B cell (primary cell): ENCODE measurements at places on chromosomes 13 and 19.

DNA sequence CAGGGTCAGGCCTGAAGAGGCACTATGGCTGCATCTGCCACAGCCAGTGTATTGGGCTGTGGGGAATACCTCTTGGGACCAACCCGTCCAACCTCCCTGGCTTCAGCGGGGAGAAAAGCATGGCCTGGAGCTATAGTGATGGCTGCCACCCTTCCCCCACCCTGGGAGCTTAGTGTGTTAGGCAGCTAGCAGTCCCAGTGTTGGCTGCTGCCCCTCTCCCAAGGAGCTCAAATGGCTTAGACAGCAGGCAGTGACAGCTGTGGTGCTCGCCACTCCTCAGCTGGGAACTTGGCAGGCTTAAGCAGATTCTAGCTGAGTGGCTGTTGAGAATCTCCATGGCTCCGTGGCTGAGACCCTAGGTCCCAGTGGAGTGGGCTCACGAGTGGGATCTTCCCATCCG, 19.7 kb downstream of the ACOD1 start:
- no peak for DNase-seq

- DNase-seq, result no peak
Measured at GRCh38 chr13:106357198-106357597, 178.3 kb downstream of the EFNB2 start.

DNA sequence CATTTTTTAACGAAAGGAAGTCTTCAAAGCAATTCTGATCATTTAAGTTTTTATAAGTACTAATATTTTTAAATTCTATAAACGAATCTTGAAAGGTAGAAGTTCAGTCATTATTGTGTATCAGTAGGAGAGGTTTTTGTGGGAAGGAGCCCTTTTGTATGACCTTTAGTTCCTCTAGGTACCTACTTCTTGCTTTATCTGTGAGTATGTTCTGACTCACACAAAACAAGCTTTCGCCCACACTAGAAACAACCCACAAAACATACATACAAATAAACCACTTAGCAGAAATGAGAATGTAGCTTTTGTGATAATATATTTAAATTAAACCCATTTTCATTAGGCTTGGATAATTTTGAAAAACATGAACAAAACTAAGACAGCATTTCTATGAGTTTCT, 27.8 kb downstream of the ERCC5 start:
- DNase-seq, result no peak

- peak; percentile 52 for DNase-seq
Measured at GRCh38 chr19:28710278-28710677, 502.7 kb downstream of the UQCRFS1 start.

- peak; percentile 61 for DNase-seq
Measured at GRCh38 chr19:29858000-29858596, 46.3 kb downstream of the CCNE1 start.

DNA sequence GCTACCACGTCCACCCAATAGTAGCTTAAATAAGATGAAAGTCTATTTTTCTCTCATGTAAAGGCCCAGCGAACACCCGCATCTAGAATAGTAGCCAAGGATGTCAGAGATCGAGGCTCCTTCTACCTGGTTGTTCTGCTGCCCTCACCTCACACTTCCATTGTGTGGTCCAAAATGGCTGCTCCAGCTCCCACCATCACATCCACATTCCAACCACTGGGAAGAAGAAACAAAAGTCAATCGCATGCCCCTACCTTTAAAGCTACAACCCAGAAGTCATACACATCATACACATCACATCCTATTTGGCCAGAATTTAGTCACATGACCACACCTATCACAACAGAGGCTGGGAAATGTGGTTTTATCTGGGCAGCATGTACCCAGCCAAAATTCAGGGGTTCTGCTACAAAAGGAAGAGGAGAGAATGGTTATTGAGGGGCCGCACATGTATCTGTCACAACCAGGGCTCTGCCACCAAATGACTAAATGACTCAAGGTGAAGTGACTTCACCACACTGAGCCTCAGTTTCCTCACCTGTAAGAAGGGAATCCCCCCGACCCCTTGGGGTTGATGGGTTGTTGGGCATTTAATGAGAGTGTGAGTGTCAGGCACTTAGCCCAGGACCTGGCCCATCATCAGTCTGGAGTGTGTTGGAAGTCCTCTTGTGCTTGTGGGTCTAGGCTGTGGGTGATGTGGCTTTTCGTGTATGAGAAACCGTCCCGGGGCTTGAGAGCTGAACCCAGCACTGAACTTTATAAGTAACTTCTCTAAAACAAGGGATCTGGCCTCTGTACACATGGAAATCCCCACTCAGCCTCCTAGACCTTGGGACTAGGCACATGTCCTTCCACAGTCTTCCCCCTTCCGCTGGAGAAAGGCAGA, 10.2 kb upstream of the CBLC start:
- no peak for DNase-seq

DNA sequence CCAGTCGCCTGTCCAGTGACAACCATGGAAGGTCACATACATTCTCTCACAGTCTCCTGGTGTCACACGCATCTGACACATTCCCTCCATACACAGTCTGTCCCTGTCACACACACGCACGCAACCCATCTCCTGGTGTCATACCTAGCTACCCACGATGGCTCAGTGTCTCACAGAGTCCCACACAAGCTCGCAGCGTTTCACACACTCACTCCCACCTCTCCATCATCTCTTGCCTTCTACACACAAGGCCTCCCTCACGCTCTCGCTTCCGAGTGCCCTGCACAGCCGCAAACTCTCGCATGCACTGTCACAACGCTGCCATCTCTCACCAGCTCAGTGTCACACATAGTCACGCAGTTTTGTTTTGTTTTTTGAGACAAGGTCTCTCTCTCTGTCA, 1.2 kb upstream of the GNG8 start:
- DNase-seq, result peak; percentile 28

- DNase-seq, result no peak
Measured at GRCh38 chr13:73440296-73440895, 381.6 kb downstream of the KLF5 start.

- DNase-seq, result no peak
Measured at GRCh38 chr13:98970330-98970729, 7.5 kb downstream of the DOCK9 start.

- DNase-seq, result no peak
Measured at GRCh38 chr19:19749117-19749907, 16.4 kb upstream of the ZNF14 start.

DNA sequence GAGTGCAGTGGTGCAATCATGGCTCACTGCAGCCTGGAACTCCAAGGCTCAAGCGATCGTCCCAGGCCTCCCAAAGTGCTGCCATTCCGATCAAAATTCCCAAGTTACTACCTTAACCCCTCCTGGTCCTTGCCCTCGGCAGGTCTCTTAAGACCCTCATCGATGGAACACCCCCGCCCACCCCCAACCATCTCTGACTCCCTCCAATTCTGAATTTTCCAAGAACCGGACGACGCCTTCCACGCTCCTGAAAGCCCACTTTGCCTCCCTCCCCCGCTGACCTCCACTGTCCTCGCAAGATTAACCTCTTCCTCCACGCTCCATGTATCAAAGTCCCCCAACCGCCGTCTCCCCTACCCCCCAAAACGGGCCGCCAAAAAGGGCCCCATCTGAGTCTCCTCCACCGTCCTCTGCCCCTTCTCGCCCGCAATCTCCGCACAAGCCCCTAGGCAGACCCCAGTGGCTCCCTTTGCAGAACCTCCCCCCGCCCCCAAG, 539 bp downstream of the DAPK3 start:
- DNase-seq, result no peak

DNA sequence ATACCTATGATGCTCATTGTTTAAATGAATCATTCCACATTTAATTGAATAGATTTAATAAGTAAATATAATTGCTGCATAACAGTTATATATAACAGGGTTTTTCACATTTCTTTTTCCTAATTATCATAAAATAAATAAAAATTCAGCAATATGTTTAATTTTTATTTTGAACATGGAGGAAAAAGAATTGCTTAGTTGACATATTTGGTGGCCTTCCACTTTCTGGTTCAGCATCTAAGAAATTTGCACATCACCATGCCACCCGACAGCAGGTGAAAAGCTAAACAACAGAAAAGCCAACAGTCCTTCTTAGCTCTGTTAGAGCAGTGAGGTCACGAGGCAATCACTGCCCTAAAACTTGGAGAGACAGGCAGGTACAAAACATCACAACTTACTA, 790.2 kb downstream of the GPC5 start:
- DNase-seq, result no peak

- DNase-seq, result no peak
Measured at GRCh38 chr13:73000027-73000674, 58.7 kb upstream of the KLF5 start.

DNA sequence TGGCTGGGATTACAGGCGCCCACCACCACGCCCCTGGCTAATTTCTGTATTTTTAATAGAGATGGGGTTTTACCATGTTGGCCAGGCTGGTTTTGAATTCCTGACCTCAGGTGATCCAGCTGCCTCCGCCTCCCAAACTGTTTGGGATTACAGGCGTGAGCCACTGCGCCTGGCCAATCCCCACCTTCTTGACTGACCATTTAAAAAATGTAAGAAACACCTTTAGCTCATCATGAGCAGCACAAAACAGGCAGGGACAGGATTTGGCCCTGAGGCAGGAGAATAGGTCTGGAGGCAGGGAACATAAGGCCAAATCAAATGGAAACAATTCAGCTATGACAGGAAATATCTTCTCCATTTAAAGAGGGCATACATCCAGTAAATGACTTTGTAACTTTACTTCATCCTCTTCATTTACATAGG, 1.4 kb upstream of the MPV17L2 start:
- DNase-seq, result no peak

GRCh38 chr19:29805031-29805965, 6.5 kb upstream of the CCNE1 start:
- DNase-seq, result no peak

GRCh38 chr13:79287939-79288795, 117.9 kb downstream of the RBM26 start:
- no peak for DNase-seq

- DNase-seq, result no peak
Measured at GRCh38 chr13:96681766-96682165, 312.5 kb downstream of the OXGR1 start.

DNA sequence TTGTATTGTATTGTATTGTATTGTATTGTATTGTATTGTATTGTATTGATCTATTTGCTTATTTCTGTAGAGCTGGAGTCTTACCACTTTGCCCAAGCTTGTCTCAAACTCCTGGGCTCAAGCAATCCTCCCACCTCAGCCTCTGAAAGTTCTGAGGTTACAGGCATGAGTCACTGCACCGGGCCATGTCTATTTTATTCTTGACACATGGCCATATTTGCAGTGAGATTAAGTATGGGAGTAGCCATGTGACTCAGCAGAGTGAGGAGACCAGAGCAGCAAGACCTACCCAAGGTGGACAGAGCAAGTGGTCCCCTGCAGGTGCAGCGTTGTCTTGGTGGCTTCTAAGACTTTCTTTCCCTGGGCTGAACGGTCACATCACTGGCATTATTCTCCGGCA, 49.1 kb upstream of the UBAC2 start:
- no peak for DNase-seq

DNA sequence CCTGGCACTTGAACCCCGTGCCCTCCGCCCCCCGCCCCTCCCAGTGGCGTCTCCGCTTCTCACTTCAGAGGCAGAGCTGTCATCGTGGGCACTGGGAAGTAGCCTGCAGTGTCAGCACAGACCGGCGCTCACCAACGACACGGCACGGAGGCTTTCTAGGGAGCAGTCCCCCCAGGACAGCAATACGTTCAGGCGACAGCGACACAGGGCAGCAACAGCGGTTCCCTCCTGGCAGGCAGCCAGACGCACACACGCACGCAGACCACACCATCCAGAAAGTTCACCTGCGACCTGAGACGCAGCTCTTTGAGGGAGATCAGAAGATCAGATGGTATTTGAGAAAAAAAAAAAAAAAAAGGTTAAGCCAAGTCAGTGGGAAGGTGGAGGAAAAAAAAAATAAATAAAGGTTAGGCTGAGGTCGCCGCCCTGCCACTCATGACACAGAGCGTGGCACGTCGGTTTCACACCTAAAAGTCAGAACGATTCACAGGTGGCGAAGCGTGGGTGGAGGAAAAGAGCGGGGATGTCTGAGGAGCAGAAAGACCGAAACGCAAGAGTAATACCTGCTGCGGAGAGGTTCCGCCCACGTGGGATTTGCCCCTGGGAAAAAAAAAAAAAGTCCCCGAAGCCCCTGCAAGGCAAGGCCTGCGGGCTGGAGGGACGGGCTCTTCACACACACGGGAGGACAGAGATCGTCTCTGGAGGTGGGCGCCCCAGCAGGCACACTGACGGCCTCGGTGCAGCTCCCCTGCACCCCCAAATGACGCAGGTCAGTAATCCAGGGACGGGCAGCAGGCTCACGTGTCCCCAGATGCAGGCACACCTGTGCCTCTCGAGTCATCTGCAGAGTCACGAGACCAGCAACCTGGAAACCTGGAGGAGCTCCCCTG, 94.5 kb downstream of the GNG7 start:
- DNase-seq, result peak; percentile 82

DNA sequence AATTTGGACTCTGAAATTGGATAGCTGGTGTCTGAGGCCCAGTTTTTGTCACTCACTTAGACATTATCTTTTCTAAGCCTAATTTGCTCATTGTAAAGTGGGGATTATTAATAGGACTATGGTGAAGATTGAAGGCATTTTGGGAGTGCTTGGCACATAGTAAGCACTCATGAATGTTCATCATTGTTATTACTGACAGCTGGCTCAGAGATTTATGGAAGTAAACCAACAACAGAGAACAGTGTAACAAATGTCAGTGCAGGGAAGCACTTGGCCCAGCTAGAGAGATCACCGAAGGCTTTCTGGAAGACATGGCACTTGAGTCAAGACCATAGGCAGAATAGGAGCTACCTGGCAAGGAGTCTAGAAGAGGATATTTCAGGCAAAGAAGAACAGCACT, 92.3 kb downstream of the RFC3 start:
- DNase-seq, result no peak

- peak; percentile 12 for DNase-seq
Measured at GRCh38 chr19:30153326-30154210, 211.5 kb downstream of the URI1 start.

GRCh38 chr19:56174550-56174949, 1.3 kb upstream of the GALP start:
- no peak for DNase-seq

- DNase-seq, result no peak
Measured at GRCh38 chr19:15138427-15138826, 31.2 kb downstream of the SYDE1 start.

DNA sequence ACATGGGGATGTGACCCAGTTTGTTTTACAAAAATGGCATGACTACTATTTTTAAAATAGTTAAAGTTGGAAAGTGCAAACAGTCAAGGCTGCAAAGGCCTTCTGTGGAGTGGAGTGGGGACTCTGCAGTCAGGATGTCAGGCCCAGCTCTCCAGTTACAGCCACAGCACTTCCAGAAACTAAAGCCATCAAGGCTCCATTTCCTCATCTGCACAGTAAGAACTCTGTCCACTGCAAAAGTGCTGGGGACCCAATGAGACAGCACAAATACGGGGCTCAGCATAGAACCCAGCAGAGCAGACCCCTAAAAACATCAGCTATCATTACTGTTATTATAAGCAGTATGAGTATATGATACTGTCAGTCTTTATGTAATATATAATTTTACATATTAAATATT, 73.6 kb downstream of the SACS start:
- DNase-seq, result no peak

- DNase-seq, result no peak
Measured at GRCh38 chr13:39779337-39780265, 124.1 kb downstream of the COG6 start.
